ENCODE measurements at places on chromosomes 7 and 10. TPM values are rescaled to one million over a fixed set of nuclear protein-coding genes. Genes with fewer than 3 reads are reported as not detected.
A peak's percentile ranks its signal among the peaks of the same experiment; 100 is the strongest.

GRCh38 chr7:40232242-40232893 lies 97.6 kb downstream of the SUGCT start:
- DNase-seq = peak; percentile 24

- DNase-seq = no peak
Measured at GRCh38 chr10:76021398-76021797, 590.0 kb downstream of the LRMDA start.

GRCh38 chr7:70415179-70415972 lies 716.6 kb upstream of the GALNT17 start:
- DNase-seq = no peak

- no peak for DNase-seq
Measured at GRCh38 chr7:116037401-116037800, 6.8 kb upstream of the TFEC start.

DNA sequence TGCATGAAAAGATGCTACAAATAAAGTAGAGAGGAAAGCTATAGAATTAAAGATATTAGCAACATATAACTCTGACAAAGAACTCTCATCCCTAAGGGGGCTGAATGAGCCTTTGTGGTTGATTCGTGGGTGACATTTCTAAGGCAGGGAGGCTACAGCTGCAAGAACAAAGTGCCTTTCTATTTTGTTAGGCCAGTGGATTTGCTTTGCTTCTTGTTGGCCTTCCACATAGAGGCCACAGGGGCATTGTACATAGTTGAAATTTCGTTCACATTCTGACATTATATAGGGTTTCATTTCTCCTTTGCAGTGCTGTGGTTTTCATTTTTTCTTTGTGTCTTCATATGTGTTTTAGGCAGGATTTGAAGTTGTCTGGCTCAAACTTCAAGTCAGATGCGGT lies 819.2 kb upstream of the C7orf33 start:
- no peak for DNase-seq

- DNase-seq = peak; percentile 65
Measured at GRCh38 chr10:68897336-68897741, 3.8 kb upstream of the DDX50 start.

- DNase-seq = peak; percentile 46
Measured at GRCh38 chr7:132666071-132666773, 90.0 kb upstream of the PLXNA4 start.

DNA sequence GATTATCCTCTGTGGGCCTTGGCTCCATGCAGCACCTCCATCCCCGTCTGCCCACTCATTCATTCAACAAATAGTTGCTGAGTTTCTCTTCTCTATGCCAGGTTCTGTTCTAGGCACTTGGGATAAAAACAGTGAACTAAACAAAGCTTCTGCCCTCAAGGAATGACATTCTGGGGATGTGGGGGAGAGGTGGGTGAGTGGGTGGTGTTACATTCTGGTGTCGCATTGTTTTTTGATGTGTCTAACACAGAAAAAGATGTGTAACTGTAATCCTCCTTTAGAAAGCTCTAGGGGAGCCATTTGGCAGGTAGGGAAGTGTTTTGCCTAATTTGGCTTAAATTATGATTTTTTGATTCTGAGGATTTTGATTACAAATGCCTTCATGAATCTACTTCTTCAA lies 21.4 kb downstream of the AUTS2 start:
- DNase-seq = no peak

DNA sequence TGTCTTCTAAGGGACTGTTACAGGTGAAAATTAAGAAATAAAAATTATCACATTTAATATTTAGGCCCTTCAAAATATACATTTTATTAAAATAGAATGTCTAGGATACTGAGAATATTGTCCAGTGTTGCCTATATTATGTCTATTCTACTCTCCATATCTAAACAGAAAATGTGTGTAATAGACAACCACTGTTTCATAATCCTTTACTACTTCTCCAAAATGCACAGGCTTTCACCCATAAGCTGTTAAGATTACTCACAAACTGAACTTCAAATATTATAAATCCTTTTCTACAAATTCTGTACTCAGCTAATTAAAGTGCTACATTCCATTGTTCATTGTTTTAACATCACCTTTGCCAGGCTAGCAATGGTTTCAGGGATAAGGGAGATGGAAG lies 56.7 kb upstream of the TFEC start:
- no peak for DNase-seq

DNA sequence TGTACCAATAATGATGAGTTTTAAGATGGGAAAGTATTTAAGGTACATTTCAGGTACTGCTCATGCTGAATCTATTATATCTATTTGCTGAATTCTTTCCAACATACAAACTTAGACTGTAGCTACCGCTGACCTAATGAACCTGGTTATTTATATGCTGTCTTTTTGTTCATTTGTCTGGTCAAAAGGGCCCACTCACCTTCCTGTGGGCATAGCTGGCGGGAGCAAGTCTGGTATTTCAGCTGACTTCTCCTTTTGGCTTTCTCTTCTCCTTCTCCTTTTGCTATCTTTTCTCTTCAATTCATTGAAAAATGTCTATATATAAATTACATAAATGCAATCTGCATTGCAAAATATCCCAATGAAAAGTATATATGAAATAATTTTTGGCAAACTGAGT lies 9.5 kb downstream of the PLXDC2 start:
- no peak for DNase-seq

- DNase-seq = peak; percentile 24
Measured at GRCh38 chr7:138746073-138746472, 44.9 kb upstream of the SVOPL start.

DNA sequence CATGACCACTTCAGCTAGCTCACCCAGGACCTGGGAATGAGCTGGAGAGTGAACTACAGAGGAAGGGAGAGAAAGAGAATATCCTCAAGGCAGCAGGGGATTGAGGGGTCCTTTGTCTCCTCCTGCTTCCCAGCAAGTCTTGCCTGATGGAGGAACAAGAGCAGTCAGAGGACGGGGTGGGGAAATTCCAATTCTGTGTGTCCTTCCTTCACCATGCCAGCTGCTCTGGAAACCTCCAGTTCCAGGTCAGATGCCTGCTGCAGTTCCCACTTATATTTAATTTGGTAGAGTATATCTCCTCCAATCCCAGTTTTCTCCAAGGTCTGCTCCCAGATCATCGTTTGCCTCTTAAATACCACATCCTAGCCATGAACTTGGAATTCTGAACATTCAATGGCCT lies 21.4 kb upstream of the LEP start:
- no peak for DNase-seq

GRCh38 chr7:45235905-45236304 lies 78.3 kb downstream of the RAMP3 start:
- DNase-seq = no peak

- DNase-seq = no peak
Measured at GRCh38 chr7:79291498-79291865, 162.0 kb downstream of the MAGI2 start.

GRCh38 chr10:47445720-47446119 lies 38.2 kb downstream of the ANXA8 start:
- DNase-seq = no peak

DNA sequence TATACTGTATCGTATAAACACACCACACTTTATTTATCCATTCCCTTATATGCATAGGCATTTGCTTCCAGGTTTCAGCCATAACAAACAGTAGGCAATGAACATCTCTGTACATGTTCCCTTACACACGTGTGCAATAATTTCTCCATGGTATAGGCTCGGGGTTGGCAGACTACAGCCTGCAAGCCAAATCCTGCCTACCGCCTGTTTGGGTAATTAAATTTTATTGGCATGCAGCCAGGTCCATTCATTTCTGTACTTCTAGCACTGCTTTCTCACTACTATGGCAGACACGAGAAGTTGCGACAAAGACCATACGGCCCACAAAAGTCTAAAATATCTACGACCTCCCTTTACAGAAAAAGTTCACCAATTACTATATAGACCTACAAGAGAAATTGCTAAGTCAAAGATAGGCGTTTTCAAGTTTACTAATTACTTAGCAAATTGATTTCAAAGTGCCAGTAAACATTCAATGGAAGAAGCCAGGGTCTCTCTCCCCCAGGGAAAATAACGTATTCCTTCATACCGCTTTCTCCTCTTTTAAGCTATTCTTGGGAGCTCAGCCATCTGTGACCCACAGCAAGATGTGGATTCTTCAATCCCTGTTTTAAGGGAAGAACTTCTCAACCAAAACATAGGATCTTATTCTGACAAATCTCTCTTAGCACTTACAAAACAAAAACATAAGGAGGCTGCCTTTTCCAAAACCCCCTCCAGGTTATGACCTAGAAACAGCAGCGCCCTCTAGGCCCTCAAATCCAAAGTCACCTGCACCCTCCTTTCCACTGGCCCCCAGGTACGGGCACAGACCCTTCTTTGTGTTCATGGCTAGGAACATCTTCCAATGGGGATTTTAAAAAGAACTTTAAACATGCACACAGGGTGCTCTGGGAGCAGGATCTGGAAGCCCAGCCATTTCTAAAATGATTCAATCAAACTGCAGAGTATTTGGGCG lies 100.5 kb downstream of the FGFR2 start:
- DNase-seq = no peak

The BEND7 gene
- not detected for total RNA-seq

The VOPP1 gene
- total RNA-seq = 74.5 TPM

The NPC1L1 gene
- not detected for total RNA-seq

The TMEM140 gene
- 25.3 TPM for total RNA-seq

The ZNF777 gene
- 15.1 TPM for total RNA-seq

The UCN3 gene
- total RNA-seq = not detected
